Stimulated activated CD8-positive, alpha-beta memory T cell treated with anti-CD3 and anti-CD28 coated beads, Interleukin-7, amount 100 ng/mL, for 1 hour (primary cell): ENCODE measurements at places on chromosomes 1 and 21.

DNA sequence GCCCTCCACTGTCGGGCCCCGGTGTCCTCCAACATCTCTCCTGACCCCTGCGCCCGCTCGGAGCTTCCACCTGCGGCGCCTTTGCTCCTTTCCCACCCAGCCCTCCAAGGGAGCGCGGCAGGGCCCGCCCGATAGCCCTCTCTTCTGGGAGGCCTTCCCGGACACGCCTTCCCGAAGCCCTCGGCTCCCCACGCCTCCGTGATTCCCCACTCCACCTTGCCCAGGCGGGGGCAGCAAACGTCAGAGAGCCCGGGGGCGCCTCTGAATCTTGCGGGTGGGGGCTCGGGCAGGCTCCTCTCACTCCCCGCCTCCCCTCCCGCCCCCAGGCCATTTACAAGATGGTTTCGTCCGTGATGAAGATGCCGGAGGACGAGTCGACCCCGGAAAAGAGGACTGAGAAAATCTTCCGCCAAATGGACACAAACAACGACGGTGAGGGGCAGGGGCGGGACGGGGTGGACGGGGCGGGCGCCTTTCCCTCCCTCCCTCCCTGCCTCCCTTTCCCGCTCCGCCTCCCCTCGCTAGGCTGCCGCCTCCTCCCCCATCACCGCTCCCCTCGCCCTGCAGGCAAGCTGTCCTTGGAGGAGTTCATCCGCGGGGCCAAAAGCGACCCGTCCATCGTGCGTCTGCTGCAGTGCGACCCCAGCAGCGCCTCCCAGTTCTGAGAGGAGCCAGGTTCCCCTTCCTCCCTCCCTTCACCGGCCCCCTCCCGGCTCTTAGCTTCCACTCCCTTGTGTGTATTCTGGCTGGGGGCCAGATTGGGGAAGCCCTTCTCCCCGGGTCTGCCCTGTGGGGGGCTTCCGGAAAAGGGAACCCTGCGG is 7.1 kb downstream of the HPCA start:
- no peak for DNase-seq

DNA sequence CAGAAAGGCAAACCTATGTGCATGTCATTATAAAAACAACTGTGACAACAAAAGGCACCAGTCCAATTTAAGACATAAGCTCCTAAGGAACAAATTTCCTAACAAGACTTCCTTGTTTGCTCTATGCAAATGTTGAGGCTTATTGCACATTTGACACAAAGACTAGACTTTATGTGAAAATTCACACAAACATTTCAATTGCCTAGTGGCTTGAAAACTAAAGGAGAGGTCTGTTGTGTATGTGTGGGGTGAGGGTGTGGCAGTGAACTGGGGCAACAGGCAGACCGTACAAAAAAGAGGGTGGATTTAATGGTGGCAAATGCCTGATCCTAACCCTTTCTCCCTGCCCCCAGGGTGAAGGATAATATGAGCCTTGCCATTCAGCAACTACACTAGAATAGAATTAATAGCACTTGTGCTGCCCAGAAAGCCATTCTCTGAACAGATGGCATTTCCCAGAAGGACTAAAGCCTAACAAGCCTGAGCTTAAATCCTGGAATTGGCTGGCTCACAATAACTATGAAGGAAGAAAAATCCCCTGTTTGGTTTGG is 73.9 kb downstream of the GLUL start:
- no peak for DNase-seq

DNA sequence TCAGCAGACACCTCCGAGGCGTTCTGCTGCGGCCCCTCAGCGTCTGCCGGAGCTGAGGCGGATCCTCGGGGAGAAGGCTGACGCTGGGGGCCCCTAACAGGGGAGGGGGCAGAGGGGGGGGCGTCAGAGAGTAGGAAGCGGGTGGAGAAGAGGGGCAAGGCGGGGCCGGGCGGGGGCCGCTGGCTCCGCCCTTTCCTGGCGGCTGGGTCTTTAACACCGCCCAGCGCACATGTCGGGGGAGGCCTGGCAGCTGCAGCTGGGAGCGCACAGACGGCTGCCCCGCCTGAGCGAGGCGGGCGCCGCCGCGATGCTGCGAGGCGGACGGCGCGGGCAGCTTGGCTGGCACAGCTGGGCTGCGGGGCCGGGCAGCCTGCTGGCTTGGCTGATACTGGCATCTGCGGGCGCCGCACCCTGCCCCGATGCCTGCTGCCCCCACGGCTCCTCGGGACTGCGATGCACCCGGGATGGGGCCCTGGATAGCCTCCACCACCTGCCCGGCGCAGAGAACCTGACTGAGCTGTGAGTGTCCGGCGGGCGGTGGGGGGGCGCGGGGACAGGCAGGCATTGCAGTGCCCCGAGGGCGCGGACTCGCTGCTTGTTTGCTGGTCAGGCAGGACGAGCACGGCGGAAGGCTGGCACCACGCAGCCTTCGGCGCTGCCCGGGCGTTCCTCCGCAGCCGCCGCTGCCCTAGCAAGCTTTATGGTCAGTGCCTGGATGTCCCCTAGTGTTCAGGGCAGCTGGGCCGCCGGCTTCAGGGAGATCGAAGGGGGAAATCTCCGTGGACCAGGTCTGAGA is at the start of gene NTRK1:
NTRK1 (plus strand) TSS at position 238 of the 796 bp plus-strand sequence; CDS start at position 308, 70 bp downstream.
- DNase-seq: peak; percentile 20

- no peak for DNase-seq
Measured at GRCh38 chr1:206770531-206771337, at the start of gene IL19. Gene IL19, plus strand, starts transcription at chr1:206770773. Its CDS starts 65,890 bp downstream, at chr1:206836663.

DNA sequence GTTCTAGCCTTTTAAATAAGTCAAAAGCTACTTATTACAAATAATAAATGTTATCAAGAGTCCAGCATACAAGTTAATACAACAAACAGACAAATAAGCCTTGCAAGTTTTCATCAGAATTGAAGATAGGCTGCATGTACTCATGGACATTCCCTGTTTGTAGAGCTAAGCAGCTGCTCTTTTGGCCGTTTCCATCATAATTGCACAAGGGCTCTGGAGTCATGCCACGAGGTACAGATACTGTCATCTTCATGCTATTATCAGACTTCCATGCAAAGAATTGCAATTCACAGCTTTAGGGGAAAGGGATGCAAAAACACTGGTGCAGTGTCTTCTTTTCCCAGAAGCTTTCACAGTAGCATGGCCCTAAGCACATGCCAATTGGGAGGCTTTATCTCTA is 52.8 kb upstream of the TBX15 start:
- no peak for DNase-seq

DNA sequence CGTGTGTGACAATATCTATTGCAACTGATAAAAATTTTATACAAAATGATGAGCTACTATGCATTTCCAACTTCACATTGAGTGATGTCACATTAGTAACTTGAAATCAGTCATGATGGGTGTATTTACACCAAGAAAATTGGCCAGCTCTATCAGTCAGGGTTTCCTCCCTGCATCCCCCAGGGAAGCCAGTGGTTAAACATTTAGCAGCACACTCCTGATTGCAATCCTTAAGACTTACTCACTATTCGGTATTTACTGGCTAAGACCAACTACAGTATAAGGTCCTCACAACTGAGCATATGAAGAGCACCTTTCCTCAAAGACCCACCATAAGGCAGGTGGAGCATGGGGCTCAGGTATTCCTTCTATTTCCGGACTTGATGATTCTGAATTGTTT is 41.3 kb upstream of the PTGFRN start:
- DNase-seq: no peak

- no peak for DNase-seq
Measured at GRCh38 chr1:163071405-163072255, 2.5 kb downstream of the RGS4 start.

- DNase-seq: no peak
Measured at GRCh38 chr1:236604905-236605806, 840 bp upstream of the HEATR1 start.

GRCh38 chr1:54246116-54246721 is 46.3 kb downstream of the MRPL37 start:
- no peak for DNase-seq

GRCh38 chr21:35081861-35082260 is 32.8 kb upstream of the RUNX1 start:
- DNase-seq: no peak

- DNase-seq: no peak
Measured at GRCh38 chr1:22140694-22141093, 2.2 kb downstream of the WNT4 start.

GRCh38 chr1:28718586-28719331 is 18.0 kb upstream of the YTHDF2 start:
- DNase-seq: no peak

- DNase-seq: no peak
Measured at GRCh38 chr1:150065184-150065871, 2.2 kb upstream of the VPS45 start.

GRCh38 chr1:3271866-3272265 is 182.6 kb upstream of the ARHGEF16 start:
- DNase-seq: no peak

- DNase-seq: no peak
Measured at GRCh38 chr1:207362962-207363860, 41.7 kb downstream of the CD55 start.

- DNase-seq: no peak
Measured at GRCh38 chr1:15282810-15283474, 35.9 kb downstream of the FHAD1 start.

- DNase-seq: no peak
Measured at GRCh38 chr1:119079881-119080280, 60.6 kb downstream of the WARS2 start.

GRCh38 chr1:147504801-147505311 is 36.4 kb upstream of the BCL9 start:
- no peak for DNase-seq

GRCh38 chr1:65323246-65323645 is 13.9 kb downstream of the DNAJC6 start:
- DNase-seq: no peak

DNA sequence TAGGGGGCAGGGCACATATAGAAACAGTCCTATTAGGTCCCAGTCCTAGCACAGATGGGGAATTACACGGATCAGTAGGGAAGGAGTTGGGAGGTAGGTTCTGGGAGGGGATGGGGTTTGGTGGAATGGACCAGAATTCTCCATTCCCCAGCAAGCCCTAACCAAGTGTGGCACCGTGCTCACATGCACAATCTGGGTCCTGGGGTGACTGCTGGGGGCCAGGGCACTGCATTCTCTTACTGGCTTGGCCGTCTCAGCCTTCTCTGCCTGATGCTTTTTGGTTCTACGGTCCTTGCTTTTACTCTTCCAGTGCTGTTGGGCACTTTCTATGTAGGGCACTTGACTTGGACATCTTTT is 53.9 kb downstream of the NENF start:
- no peak for DNase-seq

- DNase-seq: no peak
Measured at GRCh38 chr1:1187938-1188337, 14.3 kb downstream of the TTLL10 start.

- no peak for DNase-seq
Measured at GRCh38 chr1:214466403-214467077, 84.9 kb downstream of the PTPN14 start.

- DNase-seq: no peak
Measured at GRCh38 chr1:195899762-195900352, 708.4 kb downstream of the KCNT2 start.

DNA sequence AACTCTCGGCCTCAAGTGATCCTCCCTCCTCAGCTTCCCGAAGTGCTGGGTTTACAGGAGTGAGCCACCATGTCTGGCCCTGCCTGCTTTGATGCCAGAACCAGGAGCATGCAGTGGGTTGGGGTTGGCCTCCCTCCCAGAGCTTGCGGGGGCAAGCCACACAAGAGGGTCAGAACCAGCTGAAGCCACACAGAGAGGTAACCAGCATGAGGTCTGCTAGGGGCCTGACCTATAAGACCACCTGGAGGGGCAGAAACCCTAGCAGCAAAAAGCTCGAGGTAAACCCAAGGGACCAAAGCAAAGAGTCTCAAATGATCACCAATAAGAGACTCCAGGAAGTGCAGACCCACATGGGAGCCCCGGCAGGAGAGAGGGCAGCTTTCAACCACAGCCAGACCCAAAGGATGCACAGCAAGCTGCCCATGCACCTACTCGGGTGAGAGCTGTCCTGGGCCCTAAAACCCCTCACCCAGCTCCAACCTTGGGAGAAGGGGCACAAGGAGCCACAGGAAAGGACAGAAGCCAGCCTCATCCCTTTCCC is 81.2 kb downstream of the TOMM20 start:
- no peak for DNase-seq

GRCh38 chr1:203058676-203058935 is 27.2 kb downstream of the MYOG start:
- DNase-seq: no peak

- no peak for DNase-seq
Measured at GRCh38 chr1:36225283-36225899, 1.1 kb downstream of the THRAP3 start.

GRCh38 chr21:33937146-33937545 is 21.5 kb upstream of the ATP5PO start:
- no peak for DNase-seq

GRCh38 chr1:81231729-81232038 is 569.0 kb upstream of the ADGRL2 start:
- DNase-seq: no peak

- no peak for DNase-seq
Measured at GRCh38 chr1:118998171-118998570, 10.0 kb upstream of the TBX15 start.

DNA sequence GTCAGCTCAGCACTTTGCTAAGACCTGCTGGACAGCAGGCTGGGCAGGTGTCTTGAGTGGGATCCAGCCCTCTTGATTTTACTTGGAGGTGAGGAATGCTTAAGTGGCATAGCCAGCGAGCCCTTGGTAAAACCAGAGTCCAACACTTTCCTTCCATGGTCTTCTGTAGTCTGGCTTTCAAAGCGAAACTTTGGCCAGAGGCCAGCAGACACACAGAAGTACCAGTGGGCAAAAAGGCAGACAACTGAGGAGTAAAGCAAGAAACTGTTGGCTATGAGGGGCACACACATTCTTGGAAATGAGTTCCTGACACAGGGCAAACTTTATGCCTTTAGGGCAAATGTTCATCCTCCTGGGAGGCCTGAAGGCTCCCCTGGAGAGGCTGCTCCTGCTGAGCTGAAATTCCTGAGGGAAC is 281.0 kb upstream of the POU3F1 start:
- no peak for DNase-seq

GRCh38 chr1:160251687-160252526 is 10.4 kb downstream of the DCAF8 start:
- DNase-seq: peak; percentile 5

DNA sequence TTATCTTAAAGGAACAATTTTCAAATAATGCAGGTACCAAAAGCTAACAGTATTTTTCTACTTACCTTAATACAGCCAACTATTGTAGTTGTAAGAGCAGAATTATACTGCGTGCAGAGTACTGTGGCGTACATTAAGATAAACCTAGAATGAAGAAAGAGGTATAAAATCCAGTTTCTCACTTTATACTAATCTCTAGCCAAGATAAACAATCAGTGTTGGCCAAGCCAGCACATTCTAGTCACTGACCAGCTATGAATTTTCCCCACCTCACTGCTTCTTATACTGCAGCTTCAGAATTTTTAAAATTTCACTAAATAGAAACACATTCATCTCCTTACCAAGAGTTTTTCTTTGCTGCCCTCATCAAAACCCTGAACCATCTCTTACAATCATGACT is 33.6 kb downstream of the SLC35D1 start:
- no peak for DNase-seq
